Neuronal stem cell (in vitro differentiated cells): ENCODE measurements at places on chromosomes 16 and 17.

- no peak for DNase-seq
Observed at GRCh38 chr17:16945663-16946218, 26.2 kb downstream of the TNFRSF13B start.

GRCh38 chr16:68368301-68368888 lies 57.6 kb downstream of the PRMT7 start:
- no peak for DNase-seq

DNA sequence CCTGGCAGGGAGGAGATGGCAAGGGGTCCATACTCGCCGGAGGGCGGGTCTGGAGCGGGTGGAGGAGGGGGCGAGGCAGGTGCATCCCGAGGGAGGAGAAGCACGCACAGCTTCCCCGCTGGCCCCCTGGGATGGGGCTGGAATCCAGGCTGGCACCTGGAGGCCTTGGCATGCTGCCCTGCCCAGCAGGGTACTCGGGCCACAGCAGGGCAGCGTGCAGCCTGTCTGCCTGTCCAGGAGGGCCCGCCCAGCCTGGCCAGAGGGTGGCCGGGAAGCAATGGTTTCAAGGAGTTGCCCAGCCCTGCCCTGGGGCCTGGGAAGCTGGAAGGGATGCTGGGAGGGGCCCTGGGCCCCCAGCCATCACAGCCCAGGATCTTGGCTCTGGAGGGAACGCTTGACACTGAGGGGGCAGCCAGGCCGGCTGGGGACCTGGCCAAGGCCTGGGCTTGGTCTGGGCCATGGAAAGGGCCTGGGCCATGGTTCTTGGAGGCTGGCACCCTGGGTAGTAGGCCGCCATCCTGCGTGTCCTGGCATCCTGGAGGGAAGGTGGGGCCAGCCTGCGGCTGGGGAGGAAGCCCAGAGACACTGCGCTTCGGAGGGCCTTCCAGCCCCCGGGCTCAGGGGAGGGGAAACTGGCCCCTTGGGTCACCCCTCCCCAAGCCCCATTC lies 1.1 kb downstream of the GLIS2 start:
- DNase-seq = no peak

DNA sequence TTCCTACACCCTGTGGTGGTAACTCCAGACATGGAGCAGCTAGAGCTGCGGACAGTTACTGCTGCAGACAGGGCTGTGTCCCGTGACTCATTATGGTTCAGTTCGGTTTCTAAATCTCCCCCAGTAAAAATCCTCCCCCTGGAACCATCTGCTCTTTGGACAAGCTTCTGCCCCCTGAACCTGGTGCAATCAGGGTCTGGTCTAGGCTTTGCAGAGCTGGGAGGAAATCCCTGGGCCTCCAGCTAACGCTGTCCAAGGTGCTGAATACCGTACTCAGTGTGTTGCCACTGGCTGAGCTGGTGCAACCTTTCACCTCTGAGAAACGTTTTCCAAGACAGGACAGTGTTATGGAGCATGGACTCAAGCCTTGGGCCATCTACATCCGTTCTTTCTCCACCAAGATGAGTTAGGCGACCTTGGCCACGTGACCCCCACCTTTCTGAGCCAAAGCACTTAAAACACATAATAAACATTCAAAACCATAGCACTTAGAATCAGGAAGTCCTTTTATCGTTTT lies 142.0 kb downstream of the CPPED1 start:
- DNase-seq = peak; percentile 74

DNA sequence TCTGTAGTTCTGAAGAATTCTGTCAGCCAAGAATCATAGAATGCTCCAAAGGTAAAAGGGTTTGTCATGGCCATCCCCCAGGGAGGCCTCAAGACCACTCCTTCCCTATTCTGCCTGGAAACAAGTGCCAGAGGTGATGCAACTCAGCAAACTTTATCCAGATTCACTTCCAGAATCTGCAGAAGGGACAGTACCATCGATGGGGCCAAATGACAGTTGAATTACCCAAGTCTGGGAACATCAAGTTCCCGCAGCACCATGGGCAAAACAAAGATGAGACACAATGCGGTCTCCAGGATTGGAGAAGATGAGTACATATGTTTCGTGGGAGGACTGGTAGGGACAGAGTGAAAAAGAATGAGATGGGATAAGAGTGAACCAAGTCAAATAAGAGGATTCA lies 13.7 kb upstream of the TAT start:
- DNase-seq = no peak
